Activated T-cell treated with anti-CD3 and anti-CD28 coated beads, Interleukin-2, amount 50 U/mL, for 1 hour (primary cell): ENCODE measurements at places on chromosomes 2 and 18.

DNA sequence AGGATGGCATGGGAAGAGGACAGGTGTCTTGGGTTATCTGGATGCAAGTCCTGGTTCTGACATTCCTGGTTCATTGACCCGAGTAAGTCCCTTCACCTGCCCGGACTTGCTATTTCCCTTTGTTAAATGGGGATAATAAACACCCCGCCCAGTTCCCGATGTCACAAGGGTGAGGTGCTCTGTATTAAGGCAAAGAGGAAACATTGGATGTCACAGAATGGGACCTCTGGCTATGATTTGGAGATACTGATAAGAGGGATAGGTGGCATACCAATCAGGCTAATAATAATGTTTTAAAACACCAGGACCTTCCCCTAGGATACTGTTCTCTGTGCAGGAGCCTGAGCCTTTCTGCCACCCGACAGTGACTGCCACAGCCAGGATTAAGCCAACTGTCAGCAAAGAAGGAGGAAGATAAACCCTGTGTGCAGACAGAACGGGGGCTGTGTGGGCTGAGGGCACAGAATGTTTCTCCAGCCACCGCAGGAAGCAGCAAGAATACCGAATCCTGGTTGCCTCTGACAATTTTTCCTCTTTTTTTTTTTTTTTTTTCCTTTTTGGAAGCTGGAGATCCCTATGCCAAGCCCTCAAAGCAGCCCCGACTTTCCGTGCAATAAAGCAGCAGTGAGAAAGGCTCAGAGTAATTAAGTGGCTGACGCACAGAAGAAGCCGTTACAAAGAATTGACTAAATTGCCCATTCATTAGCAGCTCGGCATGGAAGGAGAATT is 336.6 kb downstream of the SMAD2 start:
- no peak for DNase-seq

GRCh38 chr2:219698748-219699439 is 71.5 kb downstream of the SLC4A3 start:
- DNase-seq: no peak

- no peak for DNase-seq
Observed at GRCh38 chr18:39805218-39805617, 2149.8 kb upstream of the PIK3C3 start.

GRCh38 chr2:120373424-120373823 is 27.5 kb downstream of the INHBB start:
- DNase-seq: no peak

DNA sequence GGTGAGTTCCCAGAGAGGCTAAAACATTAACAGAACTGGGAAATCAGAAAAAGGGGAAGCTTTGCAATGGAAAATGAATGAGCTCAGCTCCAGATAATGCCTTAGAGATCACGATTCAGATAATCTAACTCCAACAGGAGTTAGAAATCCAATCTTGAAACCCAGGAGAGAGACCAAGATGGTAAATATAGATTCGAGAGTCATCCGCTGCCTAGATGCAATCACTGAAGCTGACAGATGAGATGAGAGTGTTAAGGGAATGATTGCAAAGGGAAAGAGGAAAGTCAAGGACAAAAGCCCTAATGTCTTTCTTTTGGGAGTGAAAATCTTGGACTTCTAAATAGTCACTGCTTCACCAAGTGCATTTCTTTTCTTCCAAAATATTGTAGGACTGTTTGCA is 722.0 kb downstream of the EPHA4 start:
- DNase-seq: no peak

- DNase-seq: peak; percentile 54
Observed at GRCh38 chr2:101330253-101330933, 21.9 kb upstream of the RNF149 start.

DNA sequence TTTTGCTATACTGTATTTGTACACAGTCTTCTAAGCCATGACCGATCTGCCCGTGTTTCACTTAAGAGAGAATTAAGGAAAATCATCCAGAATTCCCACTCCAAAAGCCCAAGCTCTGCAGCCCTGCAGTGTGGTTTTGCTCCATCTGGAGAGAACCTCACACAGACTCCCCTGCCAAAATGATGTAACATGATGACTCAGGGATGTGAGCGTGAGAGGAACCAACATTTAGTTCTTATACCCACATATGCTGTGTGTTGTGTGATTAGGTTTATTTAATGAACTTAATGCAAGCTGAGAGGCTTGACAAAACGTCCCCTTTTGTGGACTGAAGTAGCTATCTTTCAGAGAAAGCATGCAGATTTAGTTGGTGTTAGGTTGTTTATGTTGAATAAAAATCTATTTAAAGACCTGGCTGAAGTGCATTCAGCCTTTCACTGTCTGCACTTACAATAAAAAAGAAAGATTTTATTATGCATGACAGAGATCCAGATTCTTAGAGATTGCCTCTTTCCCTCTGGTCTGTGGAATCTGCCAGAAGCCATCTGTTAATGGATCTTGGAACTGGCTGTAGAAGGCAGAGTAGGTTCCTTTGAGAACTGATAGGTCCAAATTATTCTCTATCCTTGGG is 6.3 kb downstream of the RAB12 start:
- DNase-seq: no peak

DNA sequence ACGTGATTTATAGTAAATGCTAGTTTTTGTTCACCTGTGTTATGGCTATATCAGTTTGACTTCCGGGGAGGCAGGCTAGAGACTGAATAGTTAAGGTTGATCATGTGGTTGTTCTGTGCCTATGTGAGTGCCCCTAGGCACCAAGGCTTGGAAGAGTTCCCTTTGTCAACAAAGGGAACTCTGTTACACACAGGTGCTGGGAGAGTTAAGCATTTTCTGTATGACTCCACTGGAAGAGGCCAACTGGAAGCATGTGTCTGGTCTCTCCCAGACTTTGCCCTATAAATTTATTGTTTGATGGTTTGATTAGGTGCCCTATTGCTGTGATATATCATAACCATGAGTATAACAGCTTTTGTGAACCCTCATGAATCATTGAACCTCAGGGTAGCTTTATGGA is 63.8 kb downstream of the ARL6IP6 start:
- no peak for DNase-seq

DNA sequence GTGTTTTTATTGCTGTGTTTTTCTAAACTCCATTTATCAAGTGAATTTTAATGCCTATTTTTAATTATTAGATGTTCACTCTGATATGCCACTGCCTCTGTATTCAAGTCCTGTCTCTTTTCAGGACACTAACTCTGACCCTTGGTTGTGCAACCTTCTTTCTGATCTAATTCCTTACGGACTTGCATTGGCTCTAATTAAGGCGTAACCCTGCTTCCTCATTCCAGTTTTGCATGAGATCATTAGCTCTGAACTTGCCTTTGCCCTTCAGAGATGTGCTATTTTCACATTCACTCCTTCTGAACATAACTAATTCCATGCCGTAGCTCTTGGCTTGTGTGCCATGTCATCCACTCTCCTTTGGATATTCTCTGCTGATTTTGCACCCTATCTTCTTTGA is 162.5 kb upstream of the TMEFF2 start:
- DNase-seq: no peak

DNA sequence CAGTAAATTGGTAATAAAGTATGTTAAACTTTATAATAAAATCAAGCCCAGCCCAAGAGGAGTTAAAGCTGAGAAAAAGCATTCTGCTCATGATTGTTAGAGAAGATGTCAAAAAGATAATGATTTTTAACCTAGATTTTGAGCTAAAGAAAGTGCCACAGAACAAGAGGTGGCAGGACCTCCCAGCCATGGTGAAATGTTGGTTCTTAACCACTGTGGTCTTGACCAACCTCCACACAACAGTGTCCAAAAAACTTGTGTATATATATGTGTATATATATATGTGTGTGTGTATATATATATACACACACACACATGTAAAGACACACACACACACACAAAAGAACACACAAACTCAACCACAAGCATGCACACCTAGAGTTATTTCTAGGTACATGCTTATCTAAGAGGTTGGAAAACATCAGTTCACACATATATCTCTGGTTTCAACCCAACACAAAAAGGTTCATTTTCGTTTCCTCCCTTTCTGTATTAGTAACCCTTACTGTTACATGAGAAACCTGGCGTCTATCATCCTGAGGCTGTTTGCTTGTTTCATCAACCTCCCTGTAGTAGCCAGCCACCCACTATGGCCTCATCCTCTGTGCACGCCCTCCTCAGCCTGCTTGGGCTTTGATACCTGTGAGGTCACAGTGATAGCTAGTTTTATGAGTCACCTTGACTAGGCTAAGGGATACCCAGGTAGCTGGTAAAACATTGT is 631.8 kb upstream of the ID2 start:
- DNase-seq: no peak

DNA sequence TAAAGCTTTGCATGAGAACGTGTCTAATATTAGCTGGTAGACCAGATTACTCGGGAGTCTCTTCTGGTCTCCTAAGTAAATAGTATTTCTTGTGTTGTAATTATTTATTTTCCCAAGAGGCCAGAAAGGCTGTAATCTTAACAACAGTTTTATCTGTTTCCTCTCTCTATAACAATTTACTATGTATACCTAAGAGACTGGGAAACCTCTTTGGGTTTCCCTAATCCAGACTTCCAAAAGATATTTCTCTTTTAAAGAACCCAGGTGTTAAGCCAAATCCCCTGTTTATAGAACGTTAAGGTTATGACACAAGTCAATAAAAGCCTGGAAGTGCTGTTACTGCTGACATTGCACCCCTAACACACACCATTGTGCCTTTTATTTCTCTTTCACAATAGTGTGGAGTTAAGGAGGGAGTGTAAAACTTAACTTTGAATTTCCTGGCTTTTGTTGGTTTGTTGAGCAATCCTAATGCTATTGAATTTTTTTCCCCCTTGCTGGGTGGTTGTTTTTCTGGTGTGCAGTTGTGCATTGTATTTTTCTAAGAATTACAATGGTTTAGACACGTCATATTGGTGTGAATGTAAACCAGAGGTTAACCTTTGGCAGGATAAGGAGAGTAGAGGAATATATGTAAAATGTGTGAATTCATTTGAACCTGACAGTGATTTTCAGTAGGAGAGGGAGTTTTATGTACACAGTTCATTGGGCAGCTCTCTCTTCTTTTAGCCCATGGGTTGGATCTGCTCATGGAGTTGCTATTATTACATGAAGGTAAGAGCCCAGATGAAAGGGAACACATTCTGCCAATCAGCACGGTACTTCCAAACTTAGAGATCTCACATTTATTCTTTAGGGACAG is 192.8 kb downstream of the MTX2 start:
- DNase-seq: no peak

GRCh38 chr2:20844246-20844645 is 21.3 kb upstream of the LDAH start:
- DNase-seq: no peak

GRCh38 chr2:223104336-223105132 is 52.5 kb downstream of the KCNE4 start:
- no peak for DNase-seq

GRCh38 chr2:208879666-208880065 is 473.1 kb downstream of the PTH2R start:
- no peak for DNase-seq

DNA sequence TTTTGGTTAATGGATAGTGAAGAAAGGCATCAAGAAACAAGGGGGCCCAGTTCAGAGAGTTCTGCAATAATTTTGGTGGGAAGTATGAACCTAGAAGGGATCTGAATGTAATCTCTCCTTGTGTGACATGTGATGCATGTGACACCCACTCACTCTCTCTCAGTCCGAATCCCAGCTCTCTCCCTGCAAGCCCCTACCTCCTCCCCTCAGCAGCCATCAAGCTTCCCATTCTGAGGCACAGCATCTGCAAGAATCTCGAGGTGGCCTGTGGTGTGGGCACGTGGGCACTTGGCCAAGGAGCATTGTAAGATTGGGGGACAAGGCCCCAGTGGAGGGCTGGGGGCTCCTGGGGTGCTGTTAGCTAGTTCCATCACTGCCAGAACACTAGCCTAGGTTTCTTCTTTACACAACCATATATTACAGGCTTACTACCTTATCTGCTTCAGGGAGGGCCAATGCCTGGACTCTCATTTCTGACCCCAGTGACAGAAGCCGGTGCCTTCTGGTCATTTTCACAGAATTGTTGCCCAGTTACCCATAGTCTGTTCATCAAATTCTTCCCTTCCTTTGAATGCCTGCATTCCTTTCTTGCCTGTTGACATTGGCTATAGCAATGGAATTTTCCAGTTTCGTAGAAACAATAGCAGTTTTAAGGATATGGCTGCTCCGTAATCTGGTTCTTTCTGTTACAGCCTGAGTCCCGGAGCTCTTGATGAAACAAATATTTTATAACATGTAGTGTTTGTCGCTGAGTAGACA is 13.3 kb upstream of the LCLAT1 start:
- DNase-seq: no peak

GRCh38 chr2:227865291-227865690 is 6.1 kb upstream of the DAW1 start:
- no peak for DNase-seq

GRCh38 chr2:31150120-31150670 is 12.0 kb upstream of the GALNT14 start:
- no peak for DNase-seq

- no peak for DNase-seq
Observed at GRCh38 chr2:148888986-148889385, 14.0 kb downstream of the KIF5C start.

DNA sequence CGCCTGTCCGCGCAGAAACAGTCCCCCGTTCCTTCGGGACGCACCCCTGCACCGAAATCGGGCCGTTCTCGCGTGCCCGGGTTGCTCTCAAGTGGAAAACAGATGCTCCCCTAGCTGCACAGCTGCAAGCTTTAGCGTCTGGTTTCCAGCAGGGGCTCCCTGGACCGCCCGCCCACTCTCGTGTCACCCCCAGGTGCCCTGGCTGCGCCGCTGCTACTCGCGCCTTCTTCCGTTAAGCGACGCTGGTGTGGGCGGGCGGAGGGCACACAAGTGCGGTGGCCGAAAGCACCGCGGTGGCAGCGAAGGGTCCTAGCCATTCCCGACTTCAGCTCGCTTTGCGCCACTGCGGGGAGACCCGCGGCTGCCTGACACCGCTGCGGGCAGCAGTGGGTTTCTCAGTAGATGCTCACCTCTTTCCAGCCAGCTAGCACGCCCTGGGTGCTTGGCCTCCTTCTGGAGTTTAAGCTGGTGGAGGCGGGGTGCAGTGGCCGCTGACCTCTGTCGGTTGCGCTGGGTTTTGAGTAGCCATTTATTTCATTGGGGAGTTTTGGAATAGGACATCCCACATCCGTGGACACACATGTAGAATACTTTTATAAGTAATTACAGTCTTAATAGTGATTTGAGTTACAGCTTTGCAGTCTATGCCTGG is 806 bp downstream of the ZNF407 start:
- DNase-seq: peak; percentile 71

- no peak for DNase-seq
Observed at GRCh38 chr2:9230051-9230802, 23.6 kb downstream of the ASAP2 start.
